ENCODE measurements at places on chromosomes 12 and 14.

DNA sequence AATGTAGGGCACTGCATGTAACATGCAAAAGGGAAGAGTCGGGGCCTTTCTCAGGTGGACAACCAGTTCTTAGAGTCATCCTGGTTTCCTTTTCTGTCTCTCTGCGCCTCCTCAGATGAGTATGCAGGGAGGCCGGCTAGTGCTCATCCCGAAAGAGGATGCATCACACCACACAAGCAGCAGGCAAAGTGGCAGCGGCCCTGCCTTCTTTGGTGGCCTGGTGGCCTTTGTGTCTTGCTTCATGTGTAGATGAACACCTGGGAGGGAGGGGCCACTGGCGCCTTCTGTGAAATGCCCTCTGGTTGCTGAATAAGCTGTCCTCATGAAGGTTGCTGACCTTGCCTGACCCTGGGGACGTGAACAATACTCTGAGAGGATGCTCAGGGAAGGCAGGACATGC is 18.0 kb downstream of the SLC24A4 start:
- DNase-seq: no peak

- DNase-seq: no peak
Measured at GRCh38 chr12:11729439-11730150, 80.1 kb downstream of the ETV6 start.

- no peak for DNase-seq
Measured at GRCh38 chr14:75845136-75845804, 136.5 kb downstream of the TGFB3 start.

DNA sequence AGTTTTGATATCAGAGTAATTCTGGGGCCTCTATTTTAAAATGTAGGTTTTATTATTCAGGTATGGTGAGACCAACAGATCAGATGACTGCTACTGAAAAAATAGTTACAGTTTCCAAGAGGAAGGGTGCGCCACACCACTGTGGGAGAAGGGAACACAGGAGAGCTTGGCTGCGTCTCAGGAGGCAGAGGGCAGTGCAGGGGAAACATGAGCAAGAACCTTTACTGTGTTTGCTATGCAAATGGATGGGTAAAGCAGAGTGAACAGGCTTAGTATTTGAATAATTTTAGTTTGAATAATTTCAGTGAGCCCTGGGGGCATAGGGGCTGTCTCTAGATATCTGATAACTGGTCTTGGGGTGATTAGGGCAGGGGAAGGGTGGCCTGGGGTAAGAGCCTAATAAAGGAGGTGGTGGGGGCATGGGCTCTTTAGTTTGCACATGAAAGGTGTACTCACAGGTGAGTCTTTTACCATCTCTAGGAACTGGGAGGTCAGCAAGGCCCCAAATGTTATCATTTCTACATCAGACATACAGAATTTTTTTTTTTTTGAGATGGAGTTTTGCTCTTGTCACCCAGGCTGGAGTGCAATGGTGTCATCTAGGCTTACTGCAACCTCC is 196.8 kb upstream of the NEDD1 start:
- DNase-seq: no peak
